ENCODE measurements at places on chromosomes 7 and 10.
A peak's percentile ranks its signal among the peaks of the same experiment; 100 is the strongest.

GRCh38 chr7:39356172-39356925 is 209.9 kb upstream of the YAE1 start:
- DNase-seq: no peak

DNA sequence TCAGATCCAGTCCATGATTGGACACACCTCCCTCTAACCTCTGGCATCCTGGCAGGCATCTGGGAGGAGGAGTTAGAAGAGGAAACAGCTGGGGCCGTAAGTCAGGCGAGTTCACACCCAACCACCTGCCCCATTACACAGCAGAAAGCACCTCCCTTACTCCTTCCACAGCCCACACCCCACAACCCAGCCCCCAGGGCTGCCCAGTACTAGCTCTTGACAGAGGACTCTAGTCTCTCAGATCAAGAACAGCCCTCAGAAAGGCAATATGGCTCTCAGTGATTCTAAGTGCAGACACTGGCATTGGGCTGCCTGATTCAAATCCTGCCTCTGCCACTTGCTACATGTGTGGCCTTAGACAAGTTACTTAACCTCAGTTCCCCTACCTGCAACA is 34.1 kb downstream of the KCNMA1 start:
- DNase-seq: peak; percentile 25

DNA sequence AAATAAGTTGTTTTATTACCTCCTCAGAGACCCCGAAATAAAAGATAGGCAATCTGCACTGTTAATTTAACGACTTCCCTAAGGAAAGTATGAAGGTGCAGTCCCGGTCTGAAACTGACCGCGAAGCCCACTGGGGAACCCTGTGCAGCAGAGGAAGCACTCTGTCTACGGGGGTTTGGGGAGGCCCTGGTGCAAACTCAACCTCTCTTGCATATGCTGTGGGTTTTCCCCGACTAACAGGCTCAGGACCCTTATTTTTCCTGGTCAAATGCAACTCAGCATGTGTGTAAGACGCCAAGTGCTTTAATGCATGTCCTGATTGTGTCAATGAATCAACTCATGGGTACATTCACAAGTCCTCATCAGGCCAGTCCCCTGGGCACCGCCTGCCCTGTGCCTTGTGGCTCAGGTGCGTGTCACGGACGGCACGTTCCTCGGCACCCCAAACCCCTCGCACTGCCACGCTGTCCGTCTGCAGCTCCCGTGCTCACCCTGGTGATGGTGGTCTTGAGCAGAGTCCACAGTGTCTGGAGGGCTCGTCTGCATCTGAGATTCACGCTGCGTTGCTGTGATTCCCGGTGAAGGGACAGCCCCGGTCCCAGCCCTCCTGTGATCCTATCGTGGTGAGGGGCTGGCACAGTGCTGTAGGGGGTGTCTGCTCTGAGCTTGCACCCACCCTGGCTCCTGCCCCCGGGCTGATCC is 33.8 kb downstream of the JAKMIP3 start:
- DNase-seq: no peak

- DNase-seq: peak; percentile 71
Measured at GRCh38 chr10:98910048-98910447, 325.6 kb downstream of the HPSE2 start.

DNA sequence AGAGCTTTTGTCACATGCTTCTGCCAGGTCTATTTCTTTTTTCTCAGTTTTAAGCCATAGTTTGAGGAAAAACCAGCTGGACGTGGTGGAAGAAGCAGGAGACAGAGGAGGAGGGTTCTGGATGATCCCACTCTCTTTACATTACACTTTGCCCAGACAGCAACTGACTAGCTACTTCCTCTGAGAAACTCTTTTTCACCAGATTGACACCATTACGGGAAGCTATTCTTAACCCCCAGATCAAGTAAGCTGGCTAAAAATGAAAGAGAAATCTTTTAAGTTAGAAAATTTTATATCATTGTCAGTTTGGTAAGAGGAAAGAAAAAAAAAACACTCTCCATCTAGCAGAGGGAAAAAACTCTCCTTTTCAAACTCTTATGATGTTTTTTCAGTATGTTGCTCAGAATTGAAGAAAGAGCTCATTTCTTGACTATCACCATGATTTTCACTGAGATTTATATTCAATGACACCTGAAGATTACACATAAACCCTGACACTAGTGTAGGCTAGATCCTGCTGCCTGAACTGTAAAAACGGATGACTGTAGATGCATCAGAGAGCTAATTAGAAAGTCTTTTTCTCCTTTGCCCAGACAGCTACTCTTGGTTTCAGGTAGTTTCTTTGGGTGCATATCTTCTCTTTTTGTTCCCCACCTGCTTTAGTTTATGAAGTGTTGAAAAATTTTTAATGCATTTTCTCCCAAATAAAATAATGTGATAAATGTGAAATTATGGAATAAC is 203.1 kb downstream of the TFEC start:
- no peak for DNase-seq

- peak; percentile 59 for DNase-seq
Measured at GRCh38 chr7:1422512-1423263, 36.6 kb downstream of the MICALL2 start.

Data from NCI-H524 (cell line).